ENCODE measurements at places on chromosomes 1 and 21.

DNA sequence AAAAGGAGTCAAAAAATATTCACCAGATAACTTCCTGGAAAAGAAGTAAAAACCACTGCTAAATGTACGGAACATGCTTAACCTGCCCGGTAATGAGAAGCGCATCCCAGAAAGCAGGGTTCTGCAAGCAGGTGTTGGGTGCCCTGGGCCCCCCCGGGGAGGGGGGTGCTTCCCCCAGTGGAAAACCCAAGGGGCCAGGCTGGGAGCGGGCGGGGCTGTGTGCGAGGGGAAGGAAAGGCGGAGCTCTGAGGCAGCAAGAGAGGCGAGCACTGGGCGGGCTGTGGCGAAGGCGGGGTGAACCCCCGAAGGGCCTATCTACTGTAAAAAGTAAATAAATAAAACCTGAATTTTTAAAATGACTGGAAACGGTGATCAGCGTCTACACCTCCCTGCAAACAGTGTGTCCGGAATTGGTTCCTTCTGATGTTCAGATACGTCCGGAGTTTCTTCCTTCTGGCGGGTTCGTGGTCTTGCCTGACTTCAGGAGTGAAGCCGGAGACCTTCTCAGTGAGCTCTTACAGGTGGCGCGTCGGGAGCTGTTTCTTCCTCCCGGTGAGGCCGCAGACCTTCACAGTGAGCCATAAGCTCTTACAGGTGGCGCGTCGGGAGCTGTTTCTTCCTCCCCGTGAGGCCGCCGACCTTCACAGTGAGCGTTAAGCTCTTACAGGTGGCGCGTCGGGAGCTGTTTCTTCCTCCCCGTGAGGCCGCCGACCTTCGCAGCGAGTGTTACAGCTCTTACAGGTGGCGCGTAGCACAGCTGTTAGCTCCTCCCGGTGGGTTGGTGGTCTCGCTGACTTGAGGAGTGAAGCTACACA is 13.4 kb downstream of the FTCD start:
- no peak for DNase-seq

- no peak for DNase-seq
Measured at GRCh38 chr21:39110431-39110830, 72.8 kb downstream of the PSMG1 start.

- peak; percentile 63 for DNase-seq
Measured at GRCh38 chr1:247331172-247331524, 519 bp downstream of the ZNF496 start.

- no peak for DNase-seq
Measured at GRCh38 chr1:29084196-29084521, 39.5 kb downstream of the TMEM200B start.

DNA sequence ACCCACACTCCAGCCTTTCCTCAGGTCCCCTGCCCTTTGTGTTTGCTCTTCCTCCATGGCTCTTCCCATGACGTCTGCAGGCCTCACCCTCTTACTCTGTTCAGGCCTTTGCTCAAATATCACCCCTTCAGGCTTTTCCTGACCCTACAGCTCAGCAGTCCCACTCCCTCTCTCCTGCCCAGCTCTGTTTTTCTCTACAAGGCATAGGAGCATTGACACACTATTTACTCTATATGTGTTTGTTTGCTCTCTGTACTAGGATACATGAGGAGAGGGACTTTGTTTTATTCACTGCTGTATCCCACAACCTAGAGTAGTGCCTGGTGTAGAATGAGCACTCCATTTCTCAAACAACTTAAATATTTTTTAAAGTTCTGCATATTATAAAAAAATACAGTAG is 107.4 kb upstream of the COA6 start:
- DNase-seq = no peak

- peak; percentile 97 for DNase-seq
Measured at GRCh38 chr1:225923692-225924555, at the start of gene PYCR2. Gene PYCR2 (minus strand): TSS chr1:225924250. CDS start chr1:225924110, 140 bp downstream.

GRCh38 chr1:162840250-162840839 is 20.6 kb downstream of the CCDC190 start:
- no peak for DNase-seq

All from fibroblast of lung (primary cell).